ENCODE measurements at places on chromosomes 11 and 22.

- no peak for DNase-seq
Observed at GRCh38 chr11:124978316-124978715, 24.3 kb downstream of the CCDC15 start.

- peak; percentile 17 for DNase-seq
Observed at GRCh38 chr11:122882189-122882856, at the start of gene JHY. TSS of gene JHY (plus strand) at chr11:122882759. CDS start at chr11:122885850, 3,091 bp downstream.

GRCh38 chr11:67276781-67277230, 10.5 kb downstream of the GRK2 start:
- DNase-seq: no peak

GRCh38 chr11:132770829-132771530, 761.3 kb downstream of the OPCML start:
- no peak for DNase-seq

DNA sequence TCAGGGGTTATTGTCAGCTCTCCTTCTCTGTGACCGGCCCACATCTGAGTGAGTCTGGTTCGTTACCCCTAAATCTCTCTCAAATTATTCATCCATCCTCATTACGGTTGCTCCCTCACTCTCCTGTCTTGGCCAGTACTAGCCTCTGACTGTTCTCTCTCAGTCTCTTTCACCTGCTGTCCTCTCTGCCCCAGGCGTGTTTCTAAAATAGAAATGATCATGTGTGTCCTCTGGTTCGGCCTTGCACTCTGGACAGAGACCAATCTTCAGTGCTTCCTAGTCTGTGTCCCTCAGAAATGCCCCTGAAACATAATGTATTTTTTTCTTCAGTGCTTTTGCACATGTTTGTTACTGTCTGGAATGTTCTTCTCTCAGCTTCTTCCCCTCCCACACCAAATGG, 4.9 kb downstream of the PSMD13 start:
- no peak for DNase-seq

DNA sequence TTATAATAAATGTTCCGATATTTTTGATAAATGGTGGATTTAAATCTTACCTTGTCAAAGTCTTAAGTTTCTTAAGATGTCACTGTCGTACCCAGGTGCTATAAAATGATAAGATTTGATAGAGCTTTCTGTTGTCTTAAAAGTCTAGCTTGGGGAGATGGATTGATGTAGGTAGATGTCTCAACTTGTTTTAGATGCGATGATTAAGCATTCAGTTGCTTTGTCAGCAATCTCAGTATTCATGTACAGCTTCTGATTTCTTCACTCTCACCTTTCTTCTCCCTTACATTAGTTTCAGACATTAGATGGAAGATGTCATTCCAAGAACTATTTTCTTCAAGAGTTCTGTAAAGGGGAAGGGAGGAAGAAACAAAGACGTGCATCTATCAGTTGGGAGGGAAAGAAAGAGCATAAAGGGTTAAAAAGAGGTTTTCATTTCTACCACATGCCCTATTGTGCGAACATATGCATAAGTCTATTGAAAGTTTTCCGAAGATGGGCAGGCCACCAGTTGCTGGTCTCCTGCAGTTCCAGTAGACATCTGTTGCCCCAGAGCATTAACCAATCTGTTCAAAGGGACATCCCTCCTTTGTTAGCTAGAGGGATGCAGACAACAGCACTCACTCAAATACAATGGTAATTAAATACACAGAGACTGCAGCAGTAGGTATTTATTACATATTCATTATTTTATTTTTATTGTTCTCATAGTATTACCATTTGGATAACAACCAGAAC, 38.4 kb downstream of the ZC3H12C start:
- DNase-seq: no peak

DNA sequence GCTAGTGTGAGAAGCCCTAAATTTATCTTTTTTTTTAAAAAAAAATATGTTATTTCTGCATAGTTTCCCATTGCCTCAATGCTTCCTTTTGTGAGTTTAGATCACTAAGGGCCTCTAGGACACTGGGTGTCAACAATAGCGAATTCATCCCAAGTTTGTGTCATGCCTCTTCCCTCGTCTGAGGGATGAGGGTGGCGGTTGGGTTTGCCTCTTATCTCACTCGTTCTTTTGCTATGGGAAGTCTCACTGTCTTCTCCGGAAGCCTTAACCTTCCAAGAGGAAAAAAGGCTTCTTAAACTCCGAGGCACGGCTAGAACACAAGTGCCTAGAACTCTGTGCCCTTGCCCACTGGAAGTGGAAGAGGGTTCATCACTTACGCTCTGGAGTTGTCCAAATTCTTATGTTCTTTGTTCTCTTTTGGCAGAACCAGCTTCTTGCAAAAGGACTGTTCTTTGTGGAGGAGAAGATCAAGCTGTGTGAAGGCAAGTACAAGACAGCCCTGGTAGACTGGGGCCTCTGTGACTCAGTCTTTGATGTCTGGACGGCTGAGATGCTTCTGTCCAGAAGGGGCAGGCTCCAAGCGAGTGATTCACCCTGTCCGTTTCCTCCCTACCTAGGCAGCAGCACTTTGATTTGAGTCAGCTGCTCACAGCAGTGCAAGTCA, 78.5 kb downstream of the TRAF6 start:
- no peak for DNase-seq

DNA sequence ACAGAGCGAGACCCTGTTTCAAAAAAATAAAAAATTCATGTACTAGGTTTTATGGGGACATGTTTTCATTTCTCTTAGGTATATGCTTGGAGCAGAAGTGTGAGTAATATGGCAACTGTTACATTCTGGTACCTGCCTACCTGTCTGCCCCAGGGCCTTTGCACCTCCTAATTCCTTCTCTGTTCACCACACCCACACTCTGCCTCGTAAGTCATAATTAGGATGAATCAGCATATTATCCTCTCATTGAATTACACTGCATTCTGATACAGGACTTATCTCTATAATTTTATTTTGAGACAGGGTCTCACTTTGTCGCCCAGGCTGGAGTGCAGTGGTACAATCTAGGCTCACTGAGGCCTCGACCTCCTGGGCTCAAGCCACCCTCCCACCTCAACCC, 3.1 kb upstream of the RAPSN start:
- DNase-seq: no peak

DNA sequence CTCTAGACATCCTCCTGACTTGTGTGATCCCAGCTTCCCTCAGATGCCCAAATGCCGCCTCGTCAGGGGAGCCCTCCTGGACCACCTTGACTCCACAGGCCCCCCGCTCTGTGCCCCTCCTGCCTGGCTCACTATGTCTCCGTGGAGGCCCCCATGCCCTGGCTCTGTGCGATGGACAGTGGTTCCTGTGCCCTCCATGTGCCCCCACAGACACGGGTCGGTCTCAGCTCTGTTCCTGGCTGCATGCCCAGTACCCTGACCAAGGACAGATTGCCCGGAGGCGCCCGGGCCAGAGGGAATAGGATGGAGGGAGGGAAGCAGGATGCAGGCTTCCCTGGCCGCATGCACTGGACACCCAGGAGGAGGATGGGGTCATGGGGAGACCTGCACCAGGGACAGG, 1274.6 kb downstream of the BRD1 start:
- DNase-seq: no peak

GRCh38 chr11:68659158-68659921, 25.0 kb upstream of the GAL start:
- DNase-seq: no peak

GRCh38 chr11:35518766-35519165, 6.7 kb downstream of the PAMR1 start:
- no peak for DNase-seq

- no peak for DNase-seq
Observed at GRCh38 chr11:6742260-6742659, 29.5 kb downstream of the OR2AG2 start.

- no peak for DNase-seq
Observed at GRCh38 chr11:68839911-68840641, 1.6 kb downstream of the CPT1A start.

GRCh38 chr11:98099371-98099770, 921.4 kb upstream of the CNTN5 start:
- no peak for DNase-seq

DNA sequence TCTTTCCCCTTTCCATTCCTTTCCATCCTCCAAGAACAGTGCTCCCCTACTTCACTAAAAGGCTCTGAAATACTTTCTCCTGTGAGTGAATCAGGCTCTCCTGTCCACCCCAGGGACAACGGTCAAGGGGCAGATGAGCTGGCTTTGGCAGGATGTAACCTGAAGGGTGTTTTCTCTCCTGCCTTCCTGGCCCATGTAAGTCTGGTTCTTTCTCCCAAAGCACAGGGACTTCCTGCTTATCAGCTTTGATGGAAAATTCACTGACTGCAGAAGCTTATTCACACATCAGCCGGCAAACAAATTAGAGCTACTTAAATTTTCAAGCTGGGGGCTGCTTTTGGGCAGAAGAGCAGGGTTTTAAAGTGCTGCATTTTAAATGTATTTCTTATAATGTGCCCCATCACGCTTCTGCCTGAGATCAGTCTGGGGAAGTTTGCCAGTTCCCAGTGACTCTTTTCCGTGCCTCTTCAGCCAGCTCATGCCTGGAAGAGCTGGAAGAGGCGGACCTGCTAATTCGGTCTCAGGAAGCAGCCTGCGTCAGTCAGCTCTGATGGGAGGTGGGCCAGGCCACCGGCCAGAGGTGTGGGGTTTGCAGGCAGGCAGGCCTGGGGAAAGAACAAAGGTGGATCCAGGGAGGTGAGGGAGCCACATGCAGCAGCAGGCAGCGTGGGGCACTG, 140.4 kb upstream of the TBCEL start:
- DNase-seq: no peak

DNA sequence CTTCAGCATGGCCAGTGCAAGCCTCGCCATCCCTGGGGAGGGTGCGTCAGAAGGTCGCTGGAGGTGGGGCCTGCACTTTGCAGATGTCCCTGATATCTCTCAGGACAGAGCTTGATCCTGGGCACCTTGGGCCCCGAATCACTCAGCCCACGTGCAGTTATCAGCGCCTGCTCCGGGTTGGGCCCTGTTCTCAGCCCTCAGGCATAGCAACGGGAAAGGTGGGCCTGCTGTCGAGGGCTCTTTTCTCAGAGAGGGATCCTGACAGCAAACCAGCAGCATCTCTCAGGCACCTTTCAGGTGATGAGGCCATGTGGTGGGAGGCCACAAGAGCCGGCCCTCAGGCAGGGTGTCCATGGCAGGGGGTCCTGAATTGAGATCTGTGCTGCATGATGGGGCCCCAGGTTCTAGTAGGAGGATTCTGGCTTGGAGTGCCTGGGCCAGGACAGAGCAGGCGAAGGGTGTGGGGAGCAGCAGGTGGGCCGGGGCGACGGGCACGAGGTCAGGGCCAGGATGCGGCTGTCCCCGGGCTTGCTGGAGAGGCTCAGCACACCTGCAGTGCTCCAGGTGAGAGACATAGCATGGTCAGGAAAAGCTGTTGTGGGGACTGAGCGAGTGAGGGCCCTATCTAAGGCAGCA, 280.5 kb downstream of the TBC1D22A start:
- DNase-seq: no peak

DNA sequence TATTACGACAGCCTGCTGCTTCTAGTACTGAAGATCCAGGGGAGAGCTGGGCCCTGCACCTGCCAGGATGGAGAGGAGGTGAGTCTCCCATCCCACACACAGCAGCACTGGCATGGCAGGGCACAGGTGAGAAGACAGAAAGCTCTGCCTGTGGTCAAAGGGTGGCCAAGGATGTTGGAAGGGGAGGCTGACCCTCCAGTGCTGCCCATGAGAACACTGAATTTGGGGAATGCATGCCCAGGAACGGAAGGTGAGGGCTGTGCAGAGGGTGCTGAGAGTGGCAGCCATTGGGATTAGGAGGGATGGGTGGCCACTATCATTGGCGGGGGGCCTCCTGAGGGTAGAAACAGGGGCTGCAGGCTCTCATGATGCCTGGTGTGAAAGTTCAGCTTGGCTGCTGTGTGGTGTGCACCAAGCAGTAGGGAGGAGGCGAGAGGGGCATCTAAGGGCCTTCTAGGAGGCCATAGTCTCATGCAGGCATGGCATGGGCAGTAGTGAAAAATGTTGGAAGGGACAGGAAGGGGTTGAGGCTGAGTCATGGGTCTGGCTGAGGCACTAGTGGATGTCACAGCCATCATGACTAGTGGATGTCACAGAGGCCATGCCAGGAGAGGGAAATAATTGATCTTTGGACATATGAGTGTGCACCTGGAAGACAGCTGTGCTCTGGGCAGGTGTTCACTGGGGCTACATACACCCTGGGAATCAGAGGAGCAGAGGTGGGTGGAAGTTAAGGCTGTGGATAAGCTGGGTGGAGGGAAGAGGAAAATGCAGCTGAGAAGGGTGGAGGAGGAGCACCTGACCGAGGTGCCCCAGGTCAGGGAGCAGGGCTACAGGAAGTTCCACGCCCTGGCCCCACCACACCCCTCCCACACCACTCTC, 2.5 kb upstream of the LRRC74B start:
- DNase-seq: no peak

DNA sequence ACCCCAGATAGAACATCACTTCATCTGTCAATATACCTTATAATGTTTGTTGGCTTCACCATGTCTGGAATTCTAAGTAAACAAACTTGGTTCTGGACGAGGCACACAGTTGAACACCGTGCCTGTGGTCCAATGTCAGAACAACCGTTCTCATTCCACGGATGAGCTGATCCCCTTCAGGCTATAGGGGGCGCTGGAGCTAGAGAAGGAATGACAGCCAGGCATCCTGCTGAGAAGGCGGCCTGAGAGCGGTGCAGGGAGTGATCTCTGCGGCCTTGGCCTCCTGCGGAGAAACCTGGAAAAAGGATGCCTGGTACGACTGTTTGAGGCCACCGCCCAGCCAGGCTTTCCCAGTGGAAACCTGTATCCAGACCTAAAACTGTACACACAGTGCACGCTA, 48.7 kb downstream of the FDX1 start:
- no peak for DNase-seq

GRCh38 chr22:46432164-46433068, 96.9 kb downstream of the TRMU start:
- DNase-seq: no peak

DNA sequence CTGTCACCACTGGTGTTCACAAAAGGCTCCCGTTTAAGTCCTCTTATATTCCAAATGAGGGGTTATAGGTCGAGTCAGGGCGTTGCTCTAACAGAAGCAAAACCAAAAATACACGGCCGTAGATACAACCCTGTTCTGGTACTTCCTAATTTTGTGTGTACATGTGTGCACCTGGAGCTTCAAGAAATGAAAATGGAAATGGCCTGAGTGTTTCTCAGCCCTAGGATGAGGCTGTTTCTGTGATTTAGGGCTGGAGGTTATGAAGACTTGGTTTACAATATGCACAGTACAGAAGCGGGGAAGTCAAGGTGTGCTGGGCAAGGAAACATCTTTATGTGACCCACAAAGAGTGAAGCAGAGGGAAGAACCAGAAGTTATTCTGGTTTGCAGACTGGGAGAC, 110.4 kb upstream of the OR4B1 start:
- DNase-seq: no peak

- DNase-seq: no peak
Observed at GRCh38 chr11:69218271-69218682, 62.5 kb downstream of the SMIM38 start.

GRCh38 chr11:41177791-41178190, 281.7 kb downstream of the LRRC4C start:
- DNase-seq: no peak

All from stimulated activated CD8-positive, alpha-beta memory T cell treated with anti-CD3 and anti-CD28 coated beads, Interleukin-4, amount 100 ng/mL, for 1 hour (primary cell).